Stimulated activated CD8-positive, alpha-beta memory T cell treated with anti-CD3 and anti-CD28 coated beads, Interleukin-4, amount 100 ng/mL, for 4 hours (primary cell): ENCODE measurements at places on chromosomes 5 and 9.

DNA sequence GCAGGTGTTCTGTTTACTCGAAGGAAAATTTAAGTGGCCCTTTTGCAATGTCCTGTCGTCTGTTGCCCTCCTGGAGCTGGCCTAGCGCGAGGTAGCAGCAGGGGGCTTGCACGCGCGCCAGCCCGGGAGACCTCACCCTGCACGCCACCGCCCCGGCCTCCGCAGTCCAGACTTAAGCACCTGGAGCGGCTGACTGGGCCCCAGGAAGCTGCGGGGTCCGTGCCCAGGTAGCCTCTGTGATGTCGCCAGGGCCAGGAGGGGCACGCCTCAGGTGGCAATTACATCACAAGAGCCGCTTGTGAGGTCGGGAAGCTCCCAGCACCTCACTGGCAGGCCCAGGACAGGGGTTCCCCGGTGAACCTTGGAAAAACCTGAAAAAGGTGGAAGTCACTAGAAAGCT lies at the start of gene SAXO1:
Gene SAXO1, minus strand, starts transcription at position 195 of the 400 bp plus-strand sequence. CDS start 301 bp downstream, outside the sequence.
- no peak for DNase-seq

GRCh38 chr5:144144956-144145751 lies 25.3 kb downstream of the YIPF5 start:
- DNase-seq, result no peak

- DNase-seq, result no peak
Measured at GRCh38 chr5:104952876-104953275, 1390.3 kb upstream of the NUDT12 start.

DNA sequence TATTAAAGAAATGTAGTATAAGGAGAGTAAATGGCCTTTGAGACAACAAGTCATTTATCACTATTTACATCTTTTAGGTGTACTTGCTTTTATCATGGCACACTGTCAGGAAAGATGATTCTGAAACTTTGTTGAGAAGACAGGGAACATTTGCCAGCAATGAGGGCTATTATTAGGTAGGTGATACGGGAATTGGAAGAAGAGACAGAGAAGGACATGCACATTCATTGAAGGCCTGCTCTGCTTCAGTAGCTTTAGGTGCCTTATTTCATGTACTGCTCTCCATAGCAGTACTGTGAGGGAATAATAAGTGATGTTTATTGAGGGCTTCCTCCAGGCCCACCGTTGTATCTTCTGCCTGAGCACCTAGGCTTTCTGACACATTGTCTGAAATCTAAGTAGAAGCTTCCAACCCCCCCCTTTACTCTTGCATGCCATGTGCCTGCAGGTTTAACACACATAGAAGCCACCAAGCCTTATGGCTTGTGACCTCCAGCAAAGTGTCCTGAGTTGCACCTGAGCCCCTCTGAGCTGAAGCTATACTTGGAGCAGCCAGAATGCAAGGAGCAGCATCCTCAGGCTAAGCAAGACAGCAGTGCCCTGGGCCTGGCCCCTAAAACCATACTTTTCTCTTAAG lies 275.2 kb upstream of the VLDLR start:
- DNase-seq, result no peak

GRCh38 chr5:125377141-125377540 lies 630.7 kb upstream of the ZNF608 start:
- no peak for DNase-seq

GRCh38 chr5:172956936-172957335 lies 2.3 kb upstream of the RPL26L1 start:
- DNase-seq, result no peak

DNA sequence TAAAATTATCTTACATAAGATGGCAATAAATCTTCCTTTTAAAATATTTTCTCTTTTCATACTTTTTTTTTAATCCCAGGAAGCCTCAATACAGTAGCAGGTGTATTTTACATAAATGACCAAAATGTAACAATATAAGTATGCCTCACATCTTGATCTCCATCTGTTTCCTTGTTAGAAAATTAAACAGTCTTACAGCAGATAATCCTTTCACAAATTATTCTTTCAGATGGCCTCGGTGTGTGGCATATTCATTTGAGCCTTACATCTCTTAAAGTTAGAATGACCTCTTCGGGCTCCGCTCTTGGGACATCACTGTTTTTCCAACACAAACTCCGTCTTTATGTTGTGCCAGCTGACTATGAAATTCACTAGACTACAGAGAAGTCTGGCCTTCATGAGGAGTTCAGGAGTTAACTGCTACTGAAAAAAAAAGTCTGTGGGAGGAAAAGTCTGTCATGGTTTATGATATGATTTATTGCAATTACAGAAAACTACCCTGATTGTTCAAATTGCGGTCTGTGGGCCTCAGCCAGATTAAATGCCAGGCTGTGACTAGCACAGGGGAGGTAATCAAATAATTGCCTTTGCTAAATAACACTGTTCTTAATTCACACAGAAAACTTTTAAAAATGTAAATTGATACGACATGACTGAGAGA lies 292.9 kb upstream of the PUM3 start:
- no peak for DNase-seq

GRCh38 chr9:87567571-87567970 lies 69.9 kb downstream of the DAPK1 start:
- DNase-seq, result no peak

GRCh38 chr5:117055517-117055916 lies 480.9 kb upstream of the SEMA6A start:
- no peak for DNase-seq

DNA sequence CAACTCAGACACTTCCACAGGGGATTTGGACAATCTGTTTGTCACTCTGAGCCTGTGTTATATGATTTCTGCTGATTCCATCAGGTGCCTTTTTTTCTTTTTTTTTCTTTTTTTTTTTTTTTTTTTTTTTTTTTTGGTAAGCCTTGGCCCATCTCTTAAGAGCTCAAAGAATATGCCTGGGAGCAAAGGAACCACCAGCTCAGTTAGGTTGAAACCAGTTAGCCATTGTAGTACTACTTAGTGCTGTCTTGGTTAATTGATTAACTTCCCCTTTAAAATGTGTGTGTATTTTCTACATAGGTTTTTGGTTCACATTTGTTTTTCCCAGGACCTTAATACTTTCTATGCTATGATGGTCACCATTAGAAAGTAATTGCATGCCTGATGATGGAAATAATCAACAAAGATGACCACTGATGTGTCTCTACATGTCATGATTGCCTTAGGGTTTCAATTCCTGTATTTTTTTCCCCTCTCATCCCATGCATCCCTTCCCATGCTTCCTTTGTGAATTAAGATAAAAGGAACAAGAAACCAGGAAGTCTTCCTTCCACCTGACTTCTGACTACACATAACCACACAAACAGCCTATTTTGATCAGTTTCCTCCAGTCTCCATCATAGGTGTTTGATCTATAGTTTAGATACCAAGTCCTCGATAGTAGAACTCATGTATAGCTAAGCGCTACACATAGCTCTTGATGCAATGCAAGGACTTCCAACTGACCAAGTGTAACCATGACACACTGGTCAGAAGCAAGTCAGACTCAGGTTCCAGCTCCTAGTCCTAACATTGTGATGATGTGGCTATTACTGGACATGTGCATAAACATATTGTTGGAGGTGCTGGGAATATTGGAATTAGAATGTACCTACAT lies 306.1 kb downstream of the EFNA5 start:
- no peak for DNase-seq

DNA sequence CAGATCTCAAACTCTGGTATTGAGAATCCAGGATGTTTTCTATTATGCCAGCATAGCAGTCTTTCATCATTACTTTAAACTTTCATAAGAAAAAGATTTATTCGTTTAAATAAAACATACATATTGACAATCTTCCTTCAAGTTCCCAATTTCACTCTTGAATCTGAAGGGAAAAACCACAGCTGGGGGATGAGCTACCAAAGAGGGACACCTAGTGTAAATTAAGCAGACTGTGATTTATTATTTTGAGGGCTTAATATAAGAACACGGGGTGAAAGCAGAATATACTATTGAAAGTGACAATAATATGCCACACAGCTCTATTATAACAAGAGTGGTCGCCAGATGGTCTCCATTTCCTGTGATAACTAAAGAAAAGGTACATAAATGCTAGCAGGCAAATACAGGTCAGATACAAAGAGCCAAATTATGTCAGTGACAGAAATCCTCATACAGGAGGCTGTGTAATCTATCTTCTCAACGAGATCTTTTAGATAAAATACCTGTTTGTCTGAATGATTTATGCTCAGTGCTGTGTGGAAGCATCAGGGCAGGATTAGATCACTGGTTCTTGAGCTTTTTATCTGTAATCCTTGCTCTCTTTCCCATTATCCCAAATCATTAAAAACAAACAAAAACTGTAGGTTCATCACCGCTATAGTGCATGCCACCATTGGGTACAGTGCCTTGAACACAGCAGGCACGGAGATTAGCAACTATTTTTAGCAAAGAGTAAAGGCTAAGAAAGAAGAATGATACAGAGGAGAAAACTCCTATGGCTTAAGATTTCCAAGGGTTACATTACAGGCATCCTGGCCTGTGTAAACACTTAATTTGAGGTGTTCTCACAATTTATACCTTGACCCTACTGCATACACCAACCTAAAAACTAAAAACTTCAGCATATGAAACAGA lies 116.6 kb downstream of the DROSHA start:
- DNase-seq, result no peak

DNA sequence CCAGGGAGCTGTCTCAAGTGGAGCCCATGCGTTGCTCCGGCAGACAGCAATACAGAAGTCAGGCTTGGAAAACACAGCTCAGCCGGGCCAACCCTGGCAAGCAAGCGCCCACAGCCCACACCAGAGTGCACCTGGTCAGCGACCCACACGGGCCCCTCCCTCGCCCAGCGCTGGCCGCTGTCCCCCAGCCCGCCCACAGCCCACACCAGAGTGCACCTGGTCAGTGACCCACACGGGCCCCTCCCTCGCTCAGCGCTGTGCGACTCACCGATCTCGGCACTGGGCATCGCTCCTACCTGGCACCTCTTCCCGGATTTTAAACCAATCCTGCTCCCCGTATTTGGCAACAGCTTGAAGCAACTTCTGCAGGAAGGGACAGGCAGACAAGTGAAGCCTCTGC lies 12.8 kb downstream of the SNAPC4 start:
- no peak for DNase-seq

DNA sequence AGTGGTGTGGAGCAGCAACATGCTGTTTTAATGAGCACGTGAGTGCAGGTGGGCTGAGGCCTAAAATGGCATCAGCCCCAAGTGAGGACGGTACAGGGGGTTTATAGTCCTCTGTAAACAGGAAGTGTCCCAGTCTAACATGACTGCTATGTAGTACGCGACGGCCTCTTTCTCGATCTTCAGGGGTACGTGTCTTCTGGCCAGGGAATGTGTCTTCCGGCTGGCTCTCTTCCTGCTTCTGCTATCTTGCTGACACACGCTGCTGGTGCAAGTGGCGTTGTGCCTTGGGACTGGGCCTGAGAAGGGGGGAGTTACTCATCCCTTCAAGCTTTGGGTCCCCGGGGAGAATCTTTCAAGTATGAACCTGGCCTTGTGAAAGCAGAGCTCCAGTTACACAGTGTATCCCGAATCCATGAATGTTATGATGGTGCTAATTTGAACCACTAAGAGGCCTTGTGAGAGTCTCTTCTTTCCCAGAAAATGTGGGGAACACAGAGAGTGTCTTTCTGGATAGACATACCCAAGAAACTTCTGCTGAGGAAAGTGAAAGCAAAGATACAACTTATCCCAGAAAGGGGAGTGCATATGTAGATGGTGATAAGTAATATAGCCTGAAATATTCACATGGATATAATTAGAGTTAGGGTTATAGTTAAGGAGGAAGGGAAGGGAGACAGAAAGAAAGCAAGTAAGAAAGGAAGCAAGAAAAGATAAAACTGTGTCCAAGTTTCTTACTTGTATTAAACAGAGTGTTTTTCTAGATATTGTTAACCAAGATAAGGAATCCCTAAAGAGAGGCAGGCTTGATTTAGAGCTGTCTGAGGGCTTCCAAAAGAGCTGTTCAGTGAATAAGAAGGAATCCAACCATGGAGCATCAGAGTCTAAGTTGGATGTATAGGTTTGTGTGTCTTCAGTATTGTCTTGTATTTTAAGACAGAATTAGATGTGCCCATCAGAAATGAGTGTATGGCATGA lies 35.5 kb upstream of the ANXA2R start:
- DNase-seq, result no peak

DNA sequence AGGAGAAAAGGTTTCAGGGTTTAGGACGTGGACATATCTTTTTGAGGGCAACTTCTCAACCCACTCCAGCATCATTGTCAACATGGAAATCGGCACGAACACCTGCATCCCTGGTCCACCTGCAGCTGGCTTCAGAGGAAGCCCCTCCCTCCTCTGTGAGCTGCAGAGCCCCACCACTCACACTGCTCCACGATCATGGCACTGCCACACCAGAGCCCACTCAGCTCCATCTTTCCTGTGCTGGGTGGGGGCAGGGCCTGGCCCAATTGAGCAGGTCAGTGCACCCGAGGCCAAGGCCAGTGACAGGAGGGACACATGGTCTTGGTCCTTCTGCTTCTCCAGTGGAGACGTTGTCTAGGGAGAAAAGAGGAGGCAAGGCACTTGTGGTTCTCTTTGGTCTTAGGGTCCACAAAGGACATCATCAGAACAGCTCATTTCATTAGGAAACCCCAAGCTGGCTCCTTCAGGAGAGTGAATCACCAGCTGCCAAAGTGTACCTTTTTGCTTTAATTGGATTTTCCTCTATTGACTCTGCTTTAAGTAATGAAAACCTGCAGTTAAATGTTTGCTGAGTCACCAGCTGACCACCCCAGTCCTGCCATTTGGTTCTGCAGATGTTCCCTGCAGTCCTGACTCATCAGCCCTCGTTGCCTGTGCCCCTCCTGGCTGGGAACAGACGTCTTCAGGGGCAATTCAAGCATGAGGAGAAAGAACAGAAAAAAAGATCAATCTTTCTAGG lies 56.2 kb downstream of the UBE2QL1 start:
- no peak for DNase-seq

GRCh38 chr9:88947581-88948573 lies 43.4 kb upstream of the S1PR3 start:
- no peak for DNase-seq

DNA sequence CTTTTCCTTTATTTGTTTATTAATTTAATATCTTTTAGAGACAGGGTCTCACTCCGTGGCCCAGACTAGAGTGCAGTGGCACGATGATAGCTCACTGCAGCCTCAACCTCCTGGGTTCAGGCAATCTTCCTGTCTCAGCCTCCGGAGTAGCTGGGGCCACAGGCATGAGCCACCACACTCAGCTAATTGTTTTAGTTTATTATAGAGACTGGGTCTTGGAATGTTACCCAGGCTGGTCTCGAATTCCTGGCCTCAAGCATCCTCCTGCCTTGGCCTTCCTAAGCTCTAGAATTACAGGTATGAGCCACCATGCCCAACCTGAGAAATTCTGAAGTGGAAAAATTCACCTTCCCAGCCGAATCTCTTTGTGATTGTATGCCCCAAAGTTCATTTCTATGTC lies 139.4 kb upstream of the SLC12A2 start:
- DNase-seq, result no peak

DNA sequence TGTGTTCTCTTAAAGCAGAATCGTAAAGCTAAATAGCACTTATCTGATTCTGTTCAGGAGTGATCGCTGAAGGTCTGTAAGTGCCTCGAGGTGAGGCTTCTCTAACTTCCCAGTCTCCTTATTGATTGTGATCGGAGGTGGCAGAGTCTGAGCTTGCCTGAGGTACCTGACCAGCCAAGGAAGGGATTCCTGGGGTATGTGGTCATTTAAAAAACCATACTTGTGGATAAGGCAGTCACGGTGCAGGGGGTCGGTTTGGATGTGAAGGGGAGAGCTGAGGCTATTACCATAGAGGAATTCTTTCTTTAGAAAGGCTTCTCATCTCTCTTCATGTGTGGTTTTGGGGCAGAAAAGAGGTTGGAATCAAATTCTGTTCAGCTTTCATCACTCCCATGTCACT lies 193.7 kb downstream of the TLE4 start:
- DNase-seq, result no peak

- no peak for DNase-seq
Measured at GRCh38 chr5:169248550-169248949, 52.4 kb downstream of the SLIT3 start.
